Effector memory CD8-positive, alpha-beta T cell (primary cell): ENCODE measurements at places on chromosomes 11 and 22.

DNA sequence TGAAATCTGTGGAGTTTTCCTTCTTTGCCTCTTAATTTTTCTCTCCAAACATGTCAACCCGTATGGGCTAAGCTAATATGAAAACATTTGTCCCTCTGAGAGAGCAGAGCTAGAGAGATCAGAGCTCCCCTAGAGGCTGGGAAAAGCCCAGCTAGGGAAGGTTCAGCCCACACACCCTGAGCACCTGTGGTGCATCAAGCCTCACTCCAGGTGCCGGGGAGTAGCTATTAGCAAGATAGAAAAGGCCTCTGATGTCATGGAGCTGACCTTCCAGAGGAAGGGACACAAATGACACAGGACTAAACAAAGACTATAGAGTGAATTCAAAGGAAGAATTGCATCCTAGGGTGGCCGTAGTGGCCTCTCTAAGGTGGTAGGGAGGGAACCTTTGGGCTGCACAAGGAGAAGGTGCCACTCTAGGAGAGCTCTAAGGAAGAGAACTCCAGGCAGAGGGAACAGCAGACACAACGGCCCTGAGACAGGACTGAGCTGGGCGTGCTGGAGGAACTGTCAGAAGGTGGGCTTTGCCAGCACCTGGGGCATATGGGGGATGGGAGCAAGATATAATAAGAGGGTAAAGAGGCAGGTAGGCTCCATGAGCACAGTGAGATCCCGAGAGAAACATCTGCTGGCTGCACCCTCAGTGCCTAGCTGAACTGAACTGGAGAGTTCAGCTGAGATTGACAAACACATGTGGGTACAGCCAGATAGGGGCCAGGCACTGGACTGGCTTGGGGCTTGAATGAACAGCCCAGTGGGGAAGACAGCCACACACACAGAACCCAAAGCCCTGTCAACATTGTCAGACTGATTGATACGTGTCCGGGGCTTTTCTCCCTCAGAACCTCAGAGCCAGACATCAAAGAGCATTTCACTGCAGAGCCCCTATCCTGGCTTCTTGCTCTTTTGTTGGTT, 65.5 kb upstream of the DRD2 start:
- no peak for DNase-seq

DNA sequence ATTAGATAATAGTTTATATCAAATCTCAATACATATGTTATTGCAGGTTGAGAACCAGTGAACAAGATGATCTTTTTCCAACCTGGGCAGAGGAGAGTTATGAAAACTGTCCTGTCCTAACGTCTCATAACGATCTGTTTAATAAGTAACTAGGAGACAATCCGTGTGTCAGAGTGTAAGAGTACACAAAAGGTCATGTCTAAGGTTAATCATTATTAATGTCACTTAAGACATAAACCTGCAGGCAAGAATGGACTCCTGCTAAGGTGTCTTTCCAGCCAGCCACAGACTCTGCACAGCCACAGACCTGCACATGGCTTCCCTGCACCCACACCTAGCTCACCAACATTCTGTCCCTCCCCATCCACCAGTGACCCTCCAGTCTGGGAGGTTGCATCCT, 10.1 kb downstream of the SLC5A4 start:
- DNase-seq: no peak

- no peak for DNase-seq
These were observed 12.7 kb upstream of the CHORDC1 start for GRCh38 chr11:90235526-90235925.

- DNase-seq: no peak
These were observed 47.7 kb upstream of the CSNK2A3 start for GRCh38 chr11:11400635-11401232.

- peak; percentile 54 for DNase-seq
These were observed 35.9 kb upstream of the PRDM11 start for GRCh38 chr11:45110562-45110961.

DNA sequence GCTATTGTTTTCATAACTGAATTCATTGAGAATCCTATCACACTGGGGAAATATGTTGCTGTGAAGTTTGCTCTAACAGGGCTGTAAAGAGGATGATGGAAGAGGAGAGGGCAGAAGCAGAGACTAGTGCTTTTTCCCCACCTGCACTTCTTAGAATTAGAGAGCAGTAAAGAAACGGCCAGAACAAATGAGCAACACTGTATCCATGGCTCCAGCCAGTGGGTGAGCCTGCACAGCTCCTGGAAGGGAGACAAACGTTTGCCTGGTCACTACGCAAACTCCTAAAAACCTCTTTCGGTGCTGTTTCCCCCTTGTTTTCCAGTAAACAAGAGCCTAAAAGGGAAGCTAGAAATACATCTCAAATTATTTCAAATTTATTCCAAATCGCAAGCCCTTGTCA, 22.2 kb upstream of the OR10D3 start:
- no peak for DNase-seq

- no peak for DNase-seq
These were observed 182.9 kb upstream of the CTSC start for GRCh38 chr11:88520391-88520790.

DNA sequence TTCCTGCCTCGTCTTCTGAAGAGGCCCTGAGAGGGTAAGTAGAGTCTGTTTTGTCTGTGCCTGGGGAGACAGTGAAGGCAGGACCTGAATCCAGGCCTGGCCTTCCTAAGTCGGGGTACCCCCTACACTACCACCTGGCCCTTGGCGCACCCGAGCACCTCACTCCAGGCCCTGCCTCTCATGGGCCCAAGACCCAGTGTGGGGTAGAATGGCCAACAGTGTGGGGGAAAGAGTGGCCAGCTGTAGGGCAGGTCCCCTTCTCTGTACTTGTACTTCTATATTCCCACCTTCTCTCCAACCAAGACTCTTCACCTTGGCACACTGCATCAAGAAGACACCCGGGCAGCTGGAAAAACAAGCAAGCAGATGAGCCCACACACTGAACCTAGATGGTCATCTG, 22.4 kb upstream of the BID start:
- no peak for DNase-seq

GRCh38 chr11:126329644-126330211, 25.8 kb upstream of the ST3GAL4 start:
- peak; percentile 58 for DNase-seq

DNA sequence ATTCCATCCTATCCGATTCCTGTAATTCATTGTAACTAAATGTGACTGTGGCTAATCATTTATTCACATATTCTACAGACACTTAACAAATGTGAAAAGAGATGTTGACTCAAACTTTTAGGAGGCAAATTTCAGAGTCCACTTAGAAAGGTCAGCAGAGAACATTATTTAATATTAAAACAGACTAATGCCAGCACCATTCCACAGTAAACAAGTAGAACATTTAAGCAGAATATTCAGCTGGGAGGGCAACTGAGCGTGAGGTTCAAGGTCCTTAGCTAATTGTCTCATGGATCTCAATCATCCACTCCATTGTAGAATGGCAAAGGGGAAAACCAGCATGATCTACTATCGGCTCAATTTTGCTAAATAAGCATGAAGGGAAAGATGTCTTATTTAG, 5.1 kb upstream of the SLC5A12 start:
- DNase-seq: no peak

DNA sequence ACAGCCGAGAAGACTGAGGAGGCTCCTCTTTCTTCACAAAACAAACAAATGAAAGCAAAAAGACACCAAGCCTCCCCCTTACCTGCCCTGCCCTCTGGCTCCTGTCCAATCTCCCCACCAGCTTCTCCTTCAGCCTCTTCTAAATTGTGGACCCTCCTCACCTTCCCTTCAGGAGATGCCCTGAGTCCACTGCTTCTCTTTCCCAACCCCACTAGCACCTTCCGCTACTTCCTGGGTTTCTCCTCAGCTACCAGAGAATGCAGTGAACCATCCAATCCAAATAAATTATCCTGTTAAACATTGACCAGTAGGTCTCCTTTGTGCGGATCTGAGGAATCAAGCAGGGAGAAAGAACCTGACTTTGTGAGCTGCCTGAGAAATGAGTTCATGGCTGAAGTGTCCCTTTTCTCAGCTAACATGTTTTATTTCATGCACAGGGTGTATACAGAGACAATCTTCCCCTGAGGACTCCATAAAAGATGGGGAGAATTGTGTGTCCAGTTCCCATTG, 63.2 kb upstream of the VPREB1 start:
- no peak for DNase-seq

DNA sequence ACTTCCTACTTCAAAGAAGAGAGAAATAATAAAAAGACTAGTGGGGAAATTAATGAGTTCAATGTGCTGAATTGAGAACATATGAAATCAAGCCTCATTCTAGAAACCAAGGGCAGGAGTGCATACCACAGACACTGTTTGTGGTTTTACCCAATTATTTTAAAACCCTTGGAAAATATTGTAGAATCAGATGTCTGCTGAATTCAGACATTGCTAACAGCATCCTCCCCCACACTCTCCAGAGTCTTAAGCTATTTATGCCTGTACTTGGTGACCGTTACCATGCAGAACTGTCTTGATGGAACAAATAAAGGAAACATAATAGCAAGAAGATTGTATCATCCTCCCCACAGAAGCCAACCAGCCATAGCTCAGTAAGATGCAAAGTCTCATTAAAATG, 850.1 kb downstream of the NTM start:
- no peak for DNase-seq

GRCh38 chr22:29733362-29734201, 13.8 kb downstream of the CABP7 start:
- DNase-seq: no peak
